ENCODE measurements at places on chromosomes 13 and 19. TPM values are rescaled to one million over a fixed set of nuclear protein-coding genes. Genes with fewer than 3 reads are reported as not detected.

Gene CEACAM1
- 0.38 TPM for total RNA-seq

Gene CGB8
- not detected for total RNA-seq

Gene VASP
- total RNA-seq: 141 TPM

Gene FARP1
- 17.5 TPM for total RNA-seq

Gene IGFL3
- not detected for total RNA-seq
